Fibroblast of pulmonary artery (primary cell): ENCODE measurements at places on chromosomes 11 and 22.

- DNase-seq, result peak; percentile 7
Measured at GRCh38 chr11:115919341-115920091, 415.3 kb upstream of the CADM1 start.

DNA sequence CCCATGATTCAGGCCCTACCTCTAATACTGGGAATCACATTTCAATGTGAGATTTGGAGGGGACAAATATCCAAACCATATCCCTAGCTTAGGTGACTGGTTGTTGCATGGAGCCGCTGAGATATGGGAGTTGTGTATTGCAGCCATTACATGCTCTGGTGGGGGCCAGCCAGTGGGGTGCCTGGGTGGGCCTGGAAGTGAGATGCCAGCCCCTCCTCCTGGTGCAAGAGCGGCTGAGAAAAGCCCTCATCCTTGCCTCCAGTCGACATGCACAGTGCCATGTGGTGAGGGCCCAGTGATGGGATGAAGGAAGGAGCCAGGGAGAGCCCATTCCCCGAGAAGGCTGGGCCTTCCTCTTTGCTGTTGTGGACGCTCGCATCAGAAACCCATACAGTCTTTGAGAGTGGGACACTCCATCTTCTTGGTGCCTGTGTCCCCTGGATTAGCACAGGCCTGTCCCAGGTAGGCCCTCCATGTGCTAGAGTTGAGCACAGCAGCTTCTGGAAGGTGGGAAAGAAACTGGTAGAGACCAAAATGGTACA lies 1043.0 kb downstream of the TBC1D22A start:
- DNase-seq, result no peak

DNA sequence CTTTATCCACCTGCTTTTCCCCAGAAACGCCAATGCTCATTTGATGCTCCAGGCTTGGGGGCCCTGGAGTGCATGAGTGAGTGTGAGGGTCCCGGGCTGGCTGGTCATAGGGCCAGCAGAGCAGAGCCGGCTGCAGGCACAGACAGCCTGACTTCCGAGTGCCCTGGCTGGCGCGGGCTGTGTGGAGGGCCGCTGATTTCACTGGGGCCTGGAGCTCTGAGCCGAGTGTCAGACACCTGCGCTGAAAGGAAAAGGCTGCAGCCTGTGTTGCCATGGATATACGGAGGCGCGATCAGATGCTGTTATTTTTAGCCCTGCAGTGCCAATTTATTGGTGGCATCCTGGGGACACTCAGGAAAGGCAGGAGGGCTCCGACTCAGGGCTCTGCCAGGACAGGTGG lies 87.6 kb downstream of the ST3GAL4 start:
- DNase-seq, result no peak

GRCh38 chr11:61826930-61827570 lies 1.1 kb upstream of the FADS2 start:
- no peak for DNase-seq

- no peak for DNase-seq
Measured at GRCh38 chr11:16841481-16841880, 103.0 kb downstream of the C11orf58 start.

DNA sequence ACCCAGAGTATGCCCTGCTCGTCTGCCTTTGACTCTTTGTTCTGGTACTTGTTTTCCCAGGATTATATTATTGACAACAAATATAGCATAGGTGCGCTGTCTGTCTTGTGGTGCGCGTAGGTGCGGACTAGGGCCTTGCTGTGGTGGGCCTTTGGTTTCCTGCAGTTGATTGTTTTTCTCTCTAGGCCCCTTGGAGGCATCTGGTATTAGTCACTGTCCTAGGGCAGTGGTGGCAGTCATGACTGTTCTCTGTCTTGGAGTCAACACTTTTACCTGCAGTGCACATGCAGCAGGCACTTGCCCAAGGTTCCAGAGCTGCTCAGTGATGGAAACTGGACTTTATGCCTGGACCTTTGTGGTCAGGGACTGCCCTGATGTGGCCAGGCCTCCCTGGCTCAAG lies 18.6 kb downstream of the PPP6R2 start:
- no peak for DNase-seq

GRCh38 chr11:61477727-61478148 lies 30.8 kb upstream of the LRRC10B start:
- DNase-seq, result peak; percentile 33

GRCh38 chr11:129146191-129146590 lies 45.9 kb downstream of the ARHGAP32 start:
- peak; percentile 33 for DNase-seq

GRCh38 chr11:62892077-62892922 lies 11.6 kb downstream of the SLC3A2 start:
- no peak for DNase-seq

- DNase-seq, result no peak
Measured at GRCh38 chr11:14593671-14594070, 49.9 kb upstream of the PDE3B start.
